ENCODE measurements at places on chromosomes 5 and 9. TPM values are rescaled to one million over a fixed set of nuclear protein-coding genes. Genes with fewer than 3 reads are reported as not detected.

GRCh38 chr5:16902846-16903245, 33.2 kb downstream of the MYO10 start:
- peak; percentile 72 for DNase-seq

- DNase-seq: no peak
Observed at GRCh38 chr9:111645806-111646205, 14.7 kb downstream of the DNAJC25 start.

DNA sequence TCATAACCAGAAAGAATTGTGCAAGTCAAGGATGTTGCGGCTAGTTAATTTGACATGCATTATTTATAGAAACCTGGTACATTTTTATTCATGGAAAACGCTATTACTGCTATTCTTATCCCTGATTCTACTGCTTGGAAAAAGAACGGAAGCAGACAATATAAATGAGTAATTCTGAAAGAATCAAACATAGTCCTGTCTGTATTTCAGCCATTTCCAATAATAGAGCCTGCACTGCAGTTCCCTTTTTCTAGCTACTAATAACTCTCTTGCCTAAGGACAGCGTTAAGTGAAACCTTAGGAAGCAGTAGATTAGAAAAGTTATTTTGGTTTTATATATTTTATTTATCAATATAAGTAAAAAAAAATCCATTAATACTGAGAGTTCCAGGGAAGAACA, 414.9 kb downstream of the CYLC2 start:
- no peak for DNase-seq

The SLC6A18 gene
- total RNA-seq: not detected

DNA sequence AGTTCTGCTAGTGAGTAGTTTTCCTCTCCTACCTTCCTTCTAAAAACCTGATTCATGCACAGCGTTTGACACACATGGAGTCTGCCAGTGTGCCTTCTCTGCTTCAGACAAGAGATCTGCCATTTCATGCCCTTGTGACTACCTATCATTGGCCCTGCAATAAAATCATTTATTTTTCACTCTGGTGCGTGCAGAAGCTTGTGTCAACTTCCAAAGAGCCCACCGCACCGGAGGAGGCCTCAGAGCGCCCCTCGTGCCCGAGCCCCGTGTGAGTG, 13.7 kb downstream of the HNRNPH1 start:
- DNase-seq: no peak

The MTREX gene
- 163 TPM for total RNA-seq

- no peak for DNase-seq
Observed at GRCh38 chr9:123267481-123268198, 746 bp downstream of the STRBP start.

DNA sequence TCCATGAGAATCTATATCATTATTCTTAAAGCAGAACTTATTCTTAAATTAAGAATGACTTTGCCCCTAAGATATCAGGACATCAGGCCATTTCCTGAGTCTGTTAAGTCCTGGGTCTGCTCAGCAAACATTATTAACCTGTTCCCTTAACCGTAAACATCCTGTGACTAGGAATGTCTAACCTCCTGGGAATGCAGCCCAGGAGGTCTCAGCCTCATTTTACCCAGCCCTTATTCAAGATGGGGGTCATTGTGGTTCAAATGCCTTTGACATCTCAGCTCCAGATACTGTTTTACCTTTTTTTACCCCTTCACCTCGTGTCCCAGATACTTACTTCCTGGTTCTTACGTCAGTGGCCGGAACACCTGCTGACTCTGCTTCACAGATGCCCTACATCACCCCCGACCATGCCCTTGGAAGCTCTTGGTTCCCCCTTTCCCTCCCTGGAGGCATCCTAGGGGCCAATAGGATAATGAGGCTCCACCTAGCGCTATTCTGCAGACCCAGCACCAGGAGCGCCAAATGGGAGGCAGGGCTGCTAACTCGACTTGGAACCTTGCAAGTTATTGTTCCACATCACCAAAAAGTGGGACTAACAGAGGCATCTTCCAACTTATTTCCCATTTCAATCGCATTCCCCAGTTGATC, 182.5 kb downstream of the MED10 start:
- no peak for DNase-seq

DNA sequence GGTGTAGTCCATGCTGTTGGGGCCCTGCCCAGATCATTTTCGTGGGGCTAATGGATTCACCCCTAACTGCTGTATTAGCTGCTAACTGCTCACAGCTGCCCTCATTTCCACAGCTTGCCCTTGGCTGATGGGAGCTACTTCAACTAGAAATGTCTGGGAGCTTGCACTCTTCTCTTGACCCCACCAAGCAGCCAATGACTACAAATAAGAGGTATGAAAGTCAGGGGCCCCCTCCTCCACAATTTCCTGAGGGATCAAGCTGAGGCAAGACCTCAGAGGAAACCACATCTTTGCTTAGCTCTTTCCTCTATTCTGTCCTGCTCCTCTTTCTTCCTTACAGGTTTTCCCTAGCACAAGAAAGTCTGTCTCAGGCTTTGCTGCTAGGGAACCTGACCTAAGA, 397.5 kb downstream of the MLLT3 start:
- DNase-seq: no peak

DNA sequence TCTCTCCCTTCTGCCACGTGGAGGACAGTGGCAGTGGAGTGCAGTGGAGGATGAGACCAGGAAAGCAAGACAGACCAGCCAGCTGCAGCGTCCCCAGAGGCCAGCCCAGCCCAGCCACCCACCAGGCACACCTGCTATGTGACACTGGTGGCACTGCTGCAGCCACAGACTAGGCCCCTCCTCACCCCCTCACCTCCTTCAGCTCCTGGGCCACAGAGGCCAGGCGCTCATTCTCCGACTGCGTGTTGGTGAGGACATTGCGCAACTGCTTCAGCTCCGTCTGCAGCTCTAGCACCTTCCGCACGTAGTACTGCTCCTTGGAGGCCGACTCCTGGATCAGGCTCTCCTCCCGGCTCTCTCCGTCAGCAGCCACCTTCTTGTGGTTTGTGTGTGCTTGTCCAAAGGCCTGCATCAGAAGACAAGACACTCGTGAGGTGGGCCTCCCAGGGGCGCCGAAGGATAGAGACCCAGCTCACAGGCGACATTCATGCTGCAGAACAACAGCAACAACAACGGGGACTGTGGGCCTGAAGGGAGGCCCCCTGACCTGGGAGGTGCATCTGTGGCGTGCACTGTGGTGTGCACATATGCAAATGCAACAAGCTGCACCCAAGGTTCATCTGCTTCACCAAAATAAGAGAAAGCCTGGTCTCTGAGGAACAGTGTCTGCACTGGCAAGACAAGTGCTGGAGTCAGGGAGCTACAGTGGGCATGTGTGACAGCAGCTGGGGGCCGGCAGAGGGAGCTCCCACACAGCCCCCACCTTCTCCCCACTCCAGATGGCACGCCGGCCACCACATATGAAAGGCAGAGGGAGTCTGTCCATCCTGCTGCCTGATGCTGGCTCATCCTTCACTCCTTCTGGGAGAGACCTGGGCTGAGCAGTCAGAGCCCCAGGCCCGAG, 35.5 kb downstream of the BICD2 start:
- peak; percentile 63 for DNase-seq

The PCDHGA11 gene
- total RNA-seq: 7.5 TPM

GRCh38 chr5:2217219-2217618, 334.5 kb upstream of the IRX4 start:
- no peak for DNase-seq

DNA sequence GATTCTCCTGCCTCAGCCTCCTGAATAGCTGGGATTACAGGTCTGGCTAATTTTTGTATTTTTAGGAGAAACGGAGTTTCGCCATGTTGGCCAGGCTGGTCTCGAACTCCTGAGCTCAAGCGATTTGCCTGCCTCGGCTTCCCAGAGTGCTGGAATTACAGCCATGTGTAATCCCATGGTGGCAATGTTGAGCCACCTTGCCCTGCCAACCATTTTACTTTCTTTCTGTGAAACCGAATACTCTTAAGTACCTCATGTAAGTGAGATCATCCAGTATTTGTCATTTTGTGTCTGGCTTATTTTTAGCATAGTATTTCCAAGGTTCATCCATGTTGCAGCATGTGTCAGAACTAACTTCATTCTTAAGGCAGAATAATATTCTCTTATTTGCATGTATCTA, 8.2 kb downstream of the PRRC2B start:
- no peak for DNase-seq

DNA sequence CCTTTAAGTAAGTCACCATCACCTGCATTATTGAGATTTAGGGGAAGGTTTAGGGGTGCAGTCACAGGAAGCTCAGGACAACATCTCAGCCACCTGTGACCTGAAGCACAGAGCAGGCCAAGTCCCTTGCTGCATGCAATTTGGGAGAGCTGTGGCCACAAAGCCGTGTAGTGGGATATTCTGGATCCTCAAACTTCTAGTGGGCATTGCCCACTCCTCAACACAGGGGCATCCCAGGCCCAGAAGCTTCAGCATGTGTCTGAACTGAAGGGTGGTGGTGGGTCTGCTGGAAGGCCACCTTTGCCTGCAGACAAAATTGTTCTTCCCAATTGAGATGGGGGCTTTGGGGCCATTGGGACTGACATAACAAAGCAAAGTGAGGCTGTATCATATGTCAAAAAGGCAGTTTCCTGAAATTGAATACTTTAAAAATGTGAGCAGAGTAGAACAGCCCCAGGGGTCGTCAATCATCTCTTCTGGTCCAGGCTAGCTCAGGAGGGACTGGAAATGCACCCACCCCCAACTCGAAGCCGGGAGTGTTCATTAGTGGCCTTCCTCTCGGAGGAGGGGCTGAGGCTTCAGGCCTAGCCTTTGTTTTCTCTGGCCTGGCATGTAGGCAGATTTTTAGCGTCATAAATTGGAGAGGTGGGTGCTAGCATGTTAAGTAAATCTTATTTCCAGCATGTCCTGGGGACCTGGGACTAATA, 2.8 kb upstream of the GADD45G start:
- no peak for DNase-seq

- no peak for DNase-seq
Observed at GRCh38 chr9:84519413-84519812, 150.1 kb upstream of the NTRK2 start.

The IRX1 gene
- total RNA-seq: 1.6 TPM

- no peak for DNase-seq
Observed at GRCh38 chr5:138666226-138666742, 86.9 kb upstream of the CTNNA1 start.

DNA sequence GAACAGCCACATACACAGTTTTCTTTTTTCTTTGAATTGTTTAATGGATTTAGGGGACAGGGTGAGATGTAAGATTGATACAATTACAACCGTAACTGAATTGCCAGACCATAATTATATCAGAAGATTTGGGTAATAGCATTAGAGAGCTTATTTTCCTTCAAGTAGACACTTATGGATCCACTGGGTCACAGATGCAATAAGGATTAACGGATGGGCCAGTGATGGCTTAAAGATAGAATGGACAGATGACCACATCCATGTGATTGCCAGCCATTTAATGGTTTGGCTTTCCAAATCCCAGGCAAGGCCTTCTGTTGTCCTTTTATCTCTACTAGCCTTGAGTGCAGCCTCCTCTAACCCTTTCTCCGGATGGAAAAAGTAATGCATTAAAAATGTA, 94.7 kb upstream of the NUDT12 start:
- DNase-seq: no peak

GRCh38 chr9:127919253-127919815, 2.5 kb upstream of the ST6GALNAC4 start:
- no peak for DNase-seq

- no peak for DNase-seq
Observed at GRCh38 chr9:9631284-9631683, 981.5 kb downstream of the PTPRD start.

The BRD8 gene
- total RNA-seq: 54.1 TPM

GRCh38 chr5:110242950-110243349, 483.5 kb downstream of the TMEM232 start:
- no peak for DNase-seq

The EPB41L4B gene
- 5.8 TPM for total RNA-seq

DNA sequence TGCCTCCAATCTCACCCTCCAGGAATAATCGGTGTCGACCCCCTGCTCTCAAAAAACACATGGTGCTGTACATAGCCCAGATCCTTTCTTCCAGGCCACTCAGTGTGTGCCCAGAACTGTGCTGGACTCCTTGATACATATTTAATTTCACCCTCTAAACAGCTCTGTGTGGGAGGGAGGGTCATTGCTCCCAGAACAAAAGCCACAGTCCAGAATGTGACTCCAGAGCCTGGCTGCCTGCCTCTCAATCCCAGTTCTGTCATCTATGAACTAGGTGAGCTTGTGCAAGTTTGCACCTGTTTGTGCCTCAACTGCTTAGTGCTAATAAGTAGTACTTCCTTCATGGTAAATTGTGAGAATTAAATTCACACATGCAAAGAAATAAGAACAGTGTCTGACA, 93.1 kb downstream of the GABBR2 start:
- no peak for DNase-seq

The PCDHGA8 gene
- 3.0 TPM for total RNA-seq

DNA sequence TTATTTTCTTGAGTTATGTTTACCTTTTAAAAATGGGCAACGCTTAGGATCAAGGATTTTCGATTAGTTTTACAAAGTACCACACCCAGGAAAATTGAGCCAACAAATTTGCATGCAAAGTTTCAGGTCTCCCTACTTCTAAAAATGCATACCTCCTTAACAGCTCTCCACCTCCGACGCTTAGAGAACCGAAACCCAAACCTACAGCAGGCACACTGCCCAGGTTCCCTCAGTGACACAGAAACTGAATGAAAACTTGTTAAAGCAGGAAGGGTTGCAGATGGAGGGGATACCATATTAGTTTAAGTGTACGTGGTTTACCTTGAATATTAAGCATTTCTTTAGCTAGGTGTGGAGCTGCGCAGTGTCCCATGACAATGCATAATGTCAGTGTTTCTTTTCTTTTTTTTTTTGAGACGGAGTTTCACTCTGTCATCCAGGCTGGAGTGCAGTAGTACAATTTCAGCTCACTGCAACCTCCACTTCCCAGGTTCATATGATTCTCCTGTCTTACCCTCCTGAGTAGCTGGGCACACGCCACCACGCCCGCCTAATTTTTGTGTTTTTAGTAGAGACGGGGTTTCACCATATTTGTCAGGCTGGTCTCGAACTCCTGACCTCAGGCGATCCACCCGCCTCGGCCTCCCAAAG, 1.6 kb upstream of the SUB1 start:
- no peak for DNase-seq

- DNase-seq: peak; percentile 62
Observed at GRCh38 chr5:61332358-61332749, 296 bp downstream of the ZSWIM6 start.

The TUSC1 gene
- 20.7 TPM for total RNA-seq

- peak; percentile 77 for DNase-seq
Observed at GRCh38 chr5:136249678-136250266, 56.8 kb upstream of the SMIM32 start.

DNA sequence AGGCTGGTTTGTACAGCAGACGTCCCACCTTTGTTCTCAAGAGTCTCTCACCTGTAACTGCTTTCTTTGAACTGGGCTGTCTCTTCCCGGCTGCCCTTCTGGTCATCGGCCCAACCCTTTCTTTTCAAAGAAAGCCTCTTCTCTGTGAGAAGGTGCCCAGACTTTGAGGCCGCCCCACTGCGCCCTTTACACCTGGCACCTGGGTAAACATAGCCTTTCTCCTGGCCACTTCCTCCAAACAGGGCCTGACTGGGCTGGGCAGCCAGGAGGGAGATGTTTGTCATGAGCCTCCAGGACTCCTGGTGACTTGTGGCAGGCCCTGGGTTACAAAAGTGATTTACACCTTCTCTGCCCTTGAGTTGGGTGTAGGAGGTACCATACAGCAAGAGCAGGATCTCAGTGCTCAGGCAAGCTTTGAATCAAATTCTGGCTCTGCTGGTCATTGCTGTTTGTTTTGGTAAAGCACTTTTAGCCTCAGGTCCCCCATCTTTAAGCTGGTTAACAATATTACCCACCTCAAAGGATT, 127.2 kb upstream of the CXCL14 start:
- DNase-seq: no peak

Data from tongue (tissue), 3 donors.